GM18507 (cell line): ENCODE measurements at places on chromosomes 11 and 22.

DNA sequence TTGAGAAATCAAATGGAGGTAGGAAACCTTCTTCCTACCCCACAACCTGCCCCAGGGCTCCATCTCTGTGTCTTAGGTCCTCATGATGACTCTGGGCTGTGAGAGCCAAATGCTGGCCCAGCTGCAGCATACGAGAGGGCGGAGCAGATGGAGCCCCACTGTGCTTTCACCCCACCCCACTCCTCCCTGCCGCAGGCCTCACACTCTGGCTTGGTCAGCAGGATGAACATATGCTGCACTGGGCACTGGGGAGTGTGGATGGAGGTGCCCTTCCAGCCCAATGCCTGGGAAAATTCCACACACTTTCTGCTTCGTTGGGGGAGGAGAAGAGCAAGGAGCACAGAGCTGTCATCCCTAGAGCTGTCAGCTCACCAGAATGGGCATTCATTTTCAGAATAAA, 271.6 kb upstream of the CADM1 start:
- DNase-seq = no peak

GRCh38 chr11:19632499-19632834, 80.2 kb upstream of the NAV2 start:
- DNase-seq = no peak

- DNase-seq = no peak
These were observed 9.0 kb downstream of the KIRREL3 start for GRCh38 chr11:126991596-126991995.

DNA sequence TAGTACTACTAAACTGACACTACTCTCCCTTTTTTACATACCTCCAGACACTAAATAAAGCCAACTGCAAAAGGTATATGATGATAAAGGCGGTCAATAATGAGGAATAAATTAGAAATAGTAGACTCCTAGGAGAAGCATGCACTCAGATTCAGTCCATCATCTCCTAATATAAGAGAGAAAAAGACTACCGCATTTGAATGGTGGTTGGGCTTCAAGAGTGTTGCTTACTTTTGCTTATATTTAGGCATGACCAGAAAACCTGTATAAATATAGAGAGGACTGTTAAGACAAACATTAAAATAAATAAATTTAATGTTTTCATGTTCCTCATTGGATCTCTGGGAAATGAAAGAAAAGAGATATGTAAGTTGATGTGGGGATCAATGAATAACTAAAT, 1137.0 kb downstream of the FAM181B start:
- no peak for DNase-seq

DNA sequence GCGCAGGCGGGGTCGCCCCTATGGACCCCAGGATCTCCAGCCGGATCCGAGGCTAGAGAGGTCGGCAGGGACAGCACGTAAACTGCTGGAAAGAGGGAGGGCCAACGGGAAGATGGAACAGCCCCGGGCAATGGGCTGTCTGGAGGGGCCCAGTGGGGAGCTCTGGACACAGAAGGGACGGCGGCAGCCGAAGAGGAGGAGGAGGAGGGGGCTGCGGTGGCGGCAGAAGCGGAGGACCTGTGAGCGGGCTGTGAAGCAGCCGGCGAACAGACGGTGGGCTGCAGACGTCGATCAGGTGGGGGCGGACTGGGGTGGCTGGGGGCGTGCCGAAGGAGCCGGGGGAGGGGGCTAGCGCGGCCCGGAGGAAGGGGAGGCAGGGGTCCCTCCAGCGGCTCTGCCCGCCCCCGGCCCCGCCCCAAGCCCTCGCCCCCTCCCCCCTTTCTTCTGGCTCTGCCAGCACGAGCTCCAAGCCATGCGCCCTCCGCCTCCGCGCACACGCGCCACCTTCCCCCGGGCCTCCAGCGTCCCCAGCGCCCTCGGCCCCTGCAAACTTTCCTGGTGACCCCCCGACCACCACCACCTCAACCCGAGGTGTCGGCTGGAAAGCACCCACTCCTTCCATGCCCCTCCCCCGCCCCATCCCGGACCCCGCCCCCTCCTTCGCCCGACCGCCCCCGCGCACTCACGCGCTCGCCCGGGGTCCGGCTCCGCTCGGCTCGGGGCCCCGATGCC, 432 bp downstream of the TNKS1BP1 start:
- peak; percentile 33 for DNase-seq

GRCh38 chr11:8251616-8252295, 11.9 kb downstream of the LMO1 start:
- no peak for DNase-seq

DNA sequence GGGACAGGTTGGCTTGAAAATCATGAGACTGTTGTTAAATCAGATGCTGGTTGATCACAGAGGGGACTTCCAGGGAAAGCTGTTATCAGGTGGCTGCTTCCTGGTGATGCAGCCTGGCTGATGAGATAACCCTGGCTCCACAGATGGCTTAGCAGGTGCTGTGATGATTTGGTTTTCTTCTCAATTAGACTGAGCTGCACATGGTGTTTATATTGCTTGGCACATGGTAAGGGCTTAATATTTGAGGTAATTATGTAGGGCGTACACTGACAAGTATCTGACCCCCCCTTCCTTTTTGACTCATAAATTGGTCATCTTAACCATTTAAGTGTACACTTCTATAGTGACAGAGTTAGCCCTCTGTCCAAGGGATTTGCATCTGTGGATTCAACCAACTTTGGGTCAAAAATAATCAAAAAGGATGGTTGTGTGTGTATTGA, 7.0 kb downstream of the RPS3 start:
- no peak for DNase-seq

GRCh38 chr11:112368381-112368780, 107.7 kb upstream of the PLET1 start:
- DNase-seq = no peak

DNA sequence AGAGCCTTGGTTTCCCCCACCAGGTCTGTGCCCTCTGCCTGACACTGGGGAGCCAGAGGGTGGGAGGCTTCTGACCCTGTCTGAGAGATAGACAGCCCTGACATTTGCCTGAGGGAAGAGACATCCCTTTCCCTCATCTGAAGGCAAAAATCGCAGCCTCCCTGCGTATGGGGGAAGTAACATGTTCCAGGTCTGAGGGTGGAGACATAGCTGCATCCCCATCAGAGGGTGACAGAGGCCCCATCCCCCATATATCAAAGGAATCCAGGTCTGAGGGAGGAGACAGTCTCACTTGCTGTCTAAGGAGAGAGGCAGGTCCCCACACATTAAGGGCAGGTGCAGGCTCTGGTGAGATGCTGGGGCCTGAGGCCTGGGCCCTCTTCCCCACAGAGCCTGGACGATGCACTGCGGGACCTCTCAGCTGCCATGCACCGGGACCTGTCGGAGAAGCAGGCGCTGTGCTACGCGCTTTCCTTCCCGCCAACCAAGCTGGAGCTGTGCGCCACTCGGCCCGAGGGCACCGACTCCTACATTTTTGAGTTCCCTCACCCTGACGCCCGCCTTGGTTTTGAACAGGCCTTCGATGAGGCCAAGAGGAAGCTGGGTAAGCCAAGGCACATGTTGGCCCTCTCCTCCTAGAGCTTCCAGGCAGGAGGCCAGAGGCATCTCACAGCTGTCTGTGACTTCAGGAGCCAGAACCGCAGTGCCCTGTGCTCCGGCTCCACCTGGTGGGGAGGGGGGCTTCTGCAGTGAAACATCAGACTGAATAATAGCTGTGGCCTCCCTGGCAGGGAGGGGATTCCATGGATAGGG, 16.1 kb upstream of the RELT start:
- DNase-seq = no peak

DNA sequence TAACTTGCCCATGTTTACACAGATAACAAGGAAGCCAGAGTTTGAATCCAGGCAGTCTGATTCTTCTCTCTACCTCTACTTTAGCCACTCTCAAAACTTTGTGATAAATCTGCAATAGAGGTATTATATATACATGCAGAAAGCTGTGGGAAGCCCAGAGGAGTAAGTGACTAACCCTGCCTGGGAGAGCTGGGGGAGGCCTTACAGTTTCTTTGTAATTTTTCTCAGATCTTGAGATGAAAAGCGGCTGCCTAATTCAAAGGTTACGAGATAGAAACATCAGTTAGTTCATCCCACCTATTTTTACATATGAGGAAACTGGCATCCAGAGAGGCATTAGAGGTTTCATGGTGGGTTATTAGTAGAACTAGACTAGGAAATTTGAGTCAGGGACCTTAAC, 4.9 kb downstream of the STIM1 start:
- no peak for DNase-seq

DNA sequence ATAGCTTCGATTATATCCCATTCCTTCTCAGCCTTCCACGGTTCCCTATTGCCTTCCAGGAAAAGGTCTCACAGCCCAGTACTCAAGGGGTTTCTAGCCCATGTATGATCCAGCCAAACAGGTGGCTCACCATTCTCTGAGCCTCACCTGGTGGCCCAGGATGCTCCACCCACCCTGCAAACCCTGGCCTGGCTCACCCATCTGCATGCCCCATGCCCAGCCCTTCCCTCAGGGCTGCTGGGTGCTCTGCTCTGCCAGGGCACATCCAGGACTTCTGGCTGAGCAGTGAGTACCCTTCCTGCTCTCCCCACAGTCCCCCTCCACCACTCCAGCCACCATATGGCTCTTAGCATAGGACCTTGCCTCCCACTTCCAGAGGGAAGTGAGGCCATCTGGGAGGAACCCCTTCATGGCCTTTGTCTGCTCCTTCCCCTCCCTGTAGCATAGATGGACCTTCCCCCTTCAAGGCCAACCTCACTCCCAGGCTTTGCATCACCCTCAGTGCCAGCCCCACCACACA, 5.8 kb upstream of the RCOR2 start:
- no peak for DNase-seq

DNA sequence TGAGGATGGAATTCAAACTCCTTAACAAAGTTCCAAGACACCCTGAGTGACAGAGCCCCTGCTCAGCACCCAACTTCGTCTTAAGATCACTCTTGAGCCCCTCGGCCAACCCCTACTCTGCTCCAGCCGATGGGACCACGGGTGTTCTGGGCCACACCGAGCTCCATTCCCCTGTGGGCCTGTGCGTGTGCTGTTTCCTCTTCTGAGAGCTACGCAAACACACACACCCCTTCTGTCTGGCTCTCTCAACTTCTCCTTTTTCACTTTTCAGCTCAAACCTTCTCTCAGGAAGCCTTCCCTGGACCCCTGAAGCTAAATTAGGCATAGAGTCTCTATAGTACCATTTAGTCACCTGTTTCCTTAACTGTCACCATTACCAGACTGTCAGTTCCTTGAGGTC, 37.5 kb upstream of the NNMT start:
- DNase-seq = no peak

- DNase-seq = no peak
These were observed 17.5 kb downstream of the OR52E5 start for GRCh38 chr11:5910540-5910939.

- DNase-seq = no peak
These were observed 2.3 kb downstream of the CASTOR1 start for GRCh38 chr22:30286813-30287647.
